T-helper 17 cell (primary cell): ENCODE measurements at places on chromosomes 3 and 15.

DNA sequence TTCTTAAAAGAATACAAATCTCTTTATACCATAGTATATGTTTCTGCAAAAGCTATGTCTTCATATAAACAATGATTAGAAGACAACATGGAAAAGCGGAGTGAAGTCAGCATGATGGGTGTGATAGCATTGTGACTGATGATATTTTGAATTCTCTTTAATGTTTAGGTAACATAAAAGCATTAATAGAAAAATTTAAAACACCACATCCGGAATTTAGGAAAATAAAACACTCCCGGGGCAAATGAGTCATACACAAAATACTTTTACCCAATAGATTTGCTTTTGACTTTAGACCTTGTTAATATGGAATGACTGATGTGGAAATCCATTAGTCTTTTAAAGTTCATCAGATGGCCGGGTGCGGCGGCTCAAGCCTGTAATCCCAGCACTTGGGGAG, 134.7 kb downstream of the P3H2 start:
- no peak for DNase-seq

GRCh38 chr15:67082007-67082536, 16.7 kb downstream of the SMAD3 start:
- no peak for DNase-seq

GRCh38 chr3:64489361-64490044, 198.3 kb downstream of the ADAMTS9 start:
- DNase-seq = no peak

DNA sequence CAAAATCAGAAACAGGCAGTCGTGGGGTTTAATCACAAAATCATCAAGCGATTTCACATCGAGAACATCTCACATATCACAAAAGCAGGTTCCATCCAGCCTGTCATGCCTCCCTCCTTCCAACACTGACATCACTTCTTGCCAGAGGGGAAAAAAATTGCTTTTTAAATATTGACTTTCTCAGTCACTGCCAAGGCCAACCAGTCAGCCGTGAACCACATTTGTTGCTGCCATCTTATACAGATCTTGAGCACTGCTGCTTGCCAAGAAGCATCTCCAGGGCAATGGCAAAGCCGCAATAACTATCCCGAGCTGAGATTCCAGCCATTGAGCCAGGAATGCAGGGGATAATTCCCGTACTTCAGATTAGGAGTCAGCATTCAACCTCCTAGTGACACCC, 174.6 kb downstream of the ANXA2 start:
- no peak for DNase-seq

DNA sequence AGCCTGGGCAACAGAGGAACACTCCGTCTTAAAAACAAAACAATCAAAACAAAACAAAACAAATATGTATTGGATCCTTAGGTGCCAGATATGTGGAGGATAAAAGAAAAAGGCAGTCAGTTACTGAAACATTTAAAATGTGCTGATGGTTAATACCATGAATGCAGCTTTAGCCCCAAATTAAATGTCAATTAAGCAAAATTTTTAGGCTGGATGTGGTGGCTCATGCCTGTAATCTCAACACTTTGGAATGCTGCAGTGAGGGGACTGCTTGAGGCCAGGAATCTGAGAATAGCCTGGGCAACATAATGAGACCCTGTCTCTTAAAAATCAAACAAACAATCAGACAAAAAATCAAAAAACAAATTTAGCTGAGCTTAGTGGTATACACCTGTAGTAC, 8.5 kb upstream of the CHMP2B start:
- no peak for DNase-seq

GRCh38 chr3:12797892-12798558, 1.5 kb downstream of the CAND2 start:
- no peak for DNase-seq

- no peak for DNase-seq
Measured at GRCh38 chr15:67407786-67408185, 113.1 kb upstream of the C15orf61 start.

- DNase-seq = no peak
Measured at GRCh38 chr3:141686466-141687291, 51.4 kb upstream of the RNF7 start.

GRCh38 chr3:10933805-10934481, 58.6 kb upstream of the SLC6A1 start:
- DNase-seq = no peak

DNA sequence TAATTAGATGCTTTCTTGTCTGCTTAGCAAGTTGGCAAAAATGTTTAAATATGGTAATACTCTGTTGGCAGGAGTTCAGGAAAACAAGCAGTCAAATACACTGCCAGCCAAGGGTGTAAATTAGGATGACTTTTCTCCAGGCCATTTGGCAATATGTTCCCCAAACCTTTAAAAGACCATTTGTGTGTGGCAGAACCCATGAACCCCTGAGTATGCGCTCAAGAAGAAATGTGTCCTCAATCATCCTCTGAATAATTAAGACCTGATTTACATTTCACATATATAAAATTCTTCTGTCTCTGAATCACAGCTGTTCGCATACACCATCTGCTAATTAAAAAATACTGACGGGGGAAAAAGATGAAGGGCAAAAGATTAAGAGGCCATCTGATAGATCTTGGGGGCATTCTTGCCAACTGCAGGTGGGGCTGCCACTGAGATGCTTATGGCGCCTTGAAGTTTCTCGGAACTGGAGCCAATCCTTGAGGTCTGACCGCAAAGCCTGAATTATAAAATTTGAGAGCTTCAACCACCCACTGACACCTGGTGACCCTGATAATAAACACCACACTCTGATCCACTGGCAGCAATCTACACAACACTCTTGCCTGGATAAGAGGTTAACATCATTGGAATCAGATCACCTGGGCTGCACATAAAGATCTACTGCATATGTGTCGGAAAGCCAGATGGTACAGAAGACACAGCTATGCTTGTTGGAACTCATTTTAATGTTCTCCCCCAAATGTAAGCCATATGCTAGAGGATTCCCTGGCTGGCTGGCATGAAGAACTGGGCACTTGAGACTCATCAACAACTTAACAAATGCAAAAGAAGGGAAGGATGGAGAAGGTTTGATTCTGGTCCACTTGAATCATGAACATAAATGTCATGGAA, 190.6 kb downstream of the OSBPL10 start:
- DNase-seq = no peak

DNA sequence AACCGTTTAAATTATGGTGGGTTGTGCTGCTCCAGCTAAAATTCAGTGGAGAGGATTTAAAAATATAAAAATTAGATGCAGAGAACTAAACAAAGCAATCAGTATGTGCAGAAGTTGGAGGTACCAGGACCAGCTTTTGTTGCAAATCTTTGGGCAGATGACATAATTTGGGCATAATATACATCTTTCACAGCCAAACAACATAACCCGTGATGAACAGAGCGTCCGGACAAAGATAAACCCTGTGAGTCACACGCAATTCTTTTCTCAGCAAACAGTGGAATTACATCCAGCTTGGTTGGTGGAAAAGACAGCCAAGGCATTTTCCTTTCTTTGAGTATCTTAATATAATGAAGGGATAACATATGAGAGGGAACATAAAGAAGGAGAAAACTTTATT, 419.4 kb upstream of the ADAMTS9 start:
- no peak for DNase-seq

- DNase-seq = no peak
Measured at GRCh38 chr3:125107363-125107762, 51.6 kb upstream of the HEG1 start.

DNA sequence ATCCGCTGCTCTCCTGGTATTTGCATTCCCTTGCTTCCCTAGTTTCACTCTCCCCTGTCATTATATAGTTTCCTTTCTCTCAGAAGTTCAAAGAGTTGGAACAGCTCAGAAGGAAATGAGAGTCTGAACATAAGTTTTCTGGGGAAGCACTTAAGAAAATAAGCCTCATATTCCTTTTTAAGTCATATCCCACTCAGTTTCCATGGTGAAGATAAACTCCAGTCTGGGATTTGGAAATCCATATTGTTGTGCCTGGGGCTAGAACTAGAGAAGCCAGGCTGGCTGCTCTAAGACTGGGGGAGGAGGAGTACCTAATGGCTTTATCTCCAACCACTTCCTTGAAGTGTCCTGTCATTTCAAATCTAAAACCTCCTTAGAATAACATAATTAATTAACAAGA, 134.2 kb upstream of the ALCAM start:
- DNase-seq = no peak

GRCh38 chr3:153379516-153379915, 217.5 kb downstream of the RAP2B start:
- no peak for DNase-seq

DNA sequence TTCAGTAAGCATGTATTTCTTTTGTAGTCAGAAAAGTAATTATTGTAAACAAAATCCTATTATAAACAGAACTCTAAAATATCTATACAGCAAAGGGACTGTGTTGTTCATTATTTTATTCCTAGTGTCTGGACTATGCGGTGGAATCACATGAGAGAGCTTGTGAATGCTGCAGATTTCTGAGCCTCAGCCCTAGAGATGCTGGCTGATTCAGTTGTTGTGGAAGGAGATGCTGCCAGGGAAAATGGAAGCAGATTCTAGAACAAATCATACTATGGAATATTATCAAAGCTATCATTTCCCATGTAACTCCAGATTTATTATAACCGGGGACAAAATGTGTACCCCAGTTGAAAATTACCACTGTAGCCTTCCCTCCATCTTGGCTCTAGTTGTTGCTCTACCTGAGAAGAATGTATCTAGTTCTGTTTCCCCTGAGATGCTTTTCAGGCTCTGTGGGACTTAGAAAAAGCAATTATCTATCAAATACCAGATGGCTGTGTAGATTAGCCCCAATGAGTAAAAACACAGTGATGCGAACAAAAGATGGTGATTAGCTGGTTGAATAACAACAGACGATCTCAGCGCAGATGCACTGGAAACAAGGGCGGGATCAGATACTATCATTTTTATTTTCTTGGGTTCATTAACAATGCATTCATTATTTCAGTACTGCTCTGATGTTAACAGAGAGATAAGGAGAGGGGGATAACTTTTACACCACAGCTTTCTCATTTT, 131.3 kb downstream of the TMEM108 start:
- no peak for DNase-seq

GRCh38 chr3:133505813-133506212, 67.7 kb upstream of the CDV3 start:
- DNase-seq = no peak

GRCh38 chr3:195258449-195259153, 12.4 kb downstream of the XXYLT1 start:
- DNase-seq = no peak

GRCh38 chr15:48427960-48428547, 96.8 kb downstream of the DUT start:
- DNase-seq = no peak

GRCh38 chr3:11779626-11780025, 67.1 kb downstream of the TAMM41 start:
- no peak for DNase-seq

- no peak for DNase-seq
Measured at GRCh38 chr3:55013145-55013925, 85.5 kb upstream of the LRTM1 start.

- no peak for DNase-seq
Measured at GRCh38 chr3:189948724-189949045, 172.0 kb downstream of the P3H2 start.

- no peak for DNase-seq
Measured at GRCh38 chr3:113254171-113254947, 43.0 kb downstream of the BOC start.

DNA sequence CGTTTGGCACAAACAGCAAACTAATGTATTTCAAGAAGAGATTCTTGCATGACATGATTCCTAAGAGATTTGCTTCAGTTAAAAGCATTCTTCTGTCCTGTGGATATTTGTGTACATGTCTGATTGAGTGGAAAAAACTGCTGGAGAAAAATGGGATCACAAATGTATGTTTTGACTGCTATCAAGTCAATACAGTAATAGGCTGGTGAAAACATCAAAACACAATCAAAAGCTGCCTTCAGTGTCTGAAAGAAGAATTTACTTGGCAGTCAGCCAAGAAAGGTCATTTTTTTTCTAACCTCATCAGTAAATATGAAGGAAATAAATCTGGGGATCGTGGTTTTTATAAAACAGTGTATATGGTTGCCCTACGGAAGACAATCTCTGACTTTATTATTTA, 1214.8 kb downstream of the NSUN3 start:
- DNase-seq = no peak

DNA sequence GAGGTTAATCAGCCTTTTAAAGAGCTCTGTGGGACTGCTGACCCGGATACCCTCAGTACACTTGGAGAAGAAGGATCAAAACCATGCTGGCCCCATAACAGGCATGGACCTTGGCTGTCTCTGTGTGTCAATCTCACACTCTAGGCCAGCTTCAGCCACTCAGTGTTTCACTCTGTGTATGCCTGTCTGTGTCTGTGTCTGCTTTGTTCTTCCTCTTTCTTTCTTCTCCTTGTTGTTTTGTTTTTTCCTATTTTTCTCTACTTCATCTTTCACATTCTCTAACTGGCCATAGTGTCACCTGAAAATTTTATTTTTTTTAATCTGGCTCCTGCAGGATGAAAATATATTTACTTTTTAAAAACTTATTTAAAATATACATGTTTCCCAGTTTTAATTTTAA, 51.1 kb downstream of the SERP1 start:
- no peak for DNase-seq

- no peak for DNase-seq
Measured at GRCh38 chr3:141240286-141240685, 8.7 kb downstream of the PXYLP1 start.

- DNase-seq = peak; percentile 3
Measured at GRCh38 chr15:25243800-25244097, 195.1 kb downstream of the UBE3A start.

DNA sequence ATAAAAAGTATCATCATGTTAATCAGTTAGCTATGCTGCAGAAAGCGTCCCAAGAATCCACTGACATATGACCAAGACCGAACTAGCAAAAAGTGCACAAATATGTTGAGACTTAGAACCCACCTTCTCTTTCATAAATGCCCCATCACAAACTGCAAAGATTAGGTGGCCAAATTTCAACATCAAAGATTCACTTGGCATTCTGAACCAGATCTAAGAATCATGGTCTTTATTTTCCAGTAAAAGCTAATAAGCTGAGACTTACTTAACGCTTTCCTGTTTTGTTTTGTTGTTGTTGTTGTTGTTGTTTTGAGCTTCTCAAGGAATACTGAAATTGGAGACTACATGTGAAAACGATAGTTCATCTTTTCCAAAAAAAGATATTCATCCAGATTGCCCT, 62.4 kb downstream of the ZBTB20 start:
- DNase-seq = no peak

- DNase-seq = no peak
Measured at GRCh38 chr3:193771011-193771652, 178.1 kb downstream of the OPA1 start.
